ENCODE measurements at places on chromosomes 11 and 22. TPM values are rescaled to one million over a fixed set of nuclear protein-coding genes. Genes with fewer than 3 reads are reported as not detected.

MRGPRX3 gene
- polyA plus RNA-seq: not detected

TYMP gene
- 1.1 TPM for polyA plus RNA-seq

PRR5L gene
- 17.5 TPM for polyA plus RNA-seq

TRIM44 gene
- 79.0 TPM for polyA plus RNA-seq

HEPACAM gene
- polyA plus RNA-seq: 1.9 TPM

CCDC116 gene
- 0.91 TPM for polyA plus RNA-seq

DNA sequence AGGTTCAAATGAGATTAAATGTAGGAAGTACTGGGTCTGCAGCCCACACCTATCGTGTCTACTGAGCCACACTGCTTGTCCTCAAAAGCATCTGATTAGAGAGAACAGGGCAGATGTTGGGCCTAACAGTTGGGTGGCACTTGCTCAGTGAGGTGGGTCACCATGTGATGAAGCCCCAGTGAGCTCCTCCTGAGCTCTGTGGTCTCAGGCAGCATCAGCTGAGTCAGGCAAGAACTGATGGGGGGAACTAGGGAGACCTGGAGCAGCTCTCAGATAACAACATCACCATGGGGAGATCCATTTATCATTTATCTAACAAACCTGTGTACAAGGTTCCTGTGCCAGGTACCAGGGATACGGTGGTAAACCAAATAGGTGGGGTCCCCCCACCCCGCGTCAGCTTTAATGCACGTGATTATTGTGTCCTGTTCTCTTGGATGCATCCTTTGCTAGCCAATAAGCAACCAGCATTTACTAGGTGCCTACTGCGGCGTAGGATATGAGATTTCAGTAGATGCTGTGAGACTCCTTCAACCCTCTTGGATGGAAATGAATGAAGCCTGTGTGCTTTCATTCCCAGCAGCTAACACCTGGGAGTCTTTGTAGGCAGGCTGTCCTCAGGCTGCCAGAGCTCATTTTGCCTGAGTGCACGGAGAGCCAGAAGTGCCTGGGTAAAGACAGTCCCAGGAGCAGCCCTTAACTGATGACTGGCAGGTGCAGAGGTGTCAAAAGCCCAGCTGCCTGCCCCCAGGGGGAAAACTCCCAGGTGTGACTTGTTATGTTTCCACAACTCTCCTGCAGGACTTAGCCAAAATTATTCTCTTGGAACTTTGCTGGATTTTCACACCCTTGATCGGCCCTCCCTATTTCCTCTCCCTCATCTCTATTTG, 73.6 kb upstream of the NARS2 start:
- no peak for DNase-seq

DNA sequence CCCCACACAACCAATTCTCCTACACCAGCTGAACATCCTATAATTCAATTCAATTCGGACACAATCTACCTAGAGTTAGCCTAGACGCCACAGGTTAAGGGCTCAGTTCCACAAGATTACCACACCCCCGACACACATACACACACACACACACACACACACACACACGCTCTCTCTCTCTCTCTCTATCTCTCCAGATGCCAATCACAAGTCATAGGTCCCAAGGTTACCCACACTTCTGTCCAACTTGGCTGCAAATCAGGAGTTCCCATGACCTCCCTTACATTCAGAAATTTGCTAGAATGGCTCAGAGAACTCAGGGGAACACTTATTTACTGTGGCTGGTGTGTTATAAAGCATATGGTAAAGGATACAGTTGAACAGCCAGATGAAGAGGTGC, 204.0 kb downstream of the DBX1 start:
- no peak for DNase-seq

- no peak for DNase-seq
These were observed 13.6 kb downstream of the DGCR8 start for GRCh38 chr22:20093418-20094196.

DNA sequence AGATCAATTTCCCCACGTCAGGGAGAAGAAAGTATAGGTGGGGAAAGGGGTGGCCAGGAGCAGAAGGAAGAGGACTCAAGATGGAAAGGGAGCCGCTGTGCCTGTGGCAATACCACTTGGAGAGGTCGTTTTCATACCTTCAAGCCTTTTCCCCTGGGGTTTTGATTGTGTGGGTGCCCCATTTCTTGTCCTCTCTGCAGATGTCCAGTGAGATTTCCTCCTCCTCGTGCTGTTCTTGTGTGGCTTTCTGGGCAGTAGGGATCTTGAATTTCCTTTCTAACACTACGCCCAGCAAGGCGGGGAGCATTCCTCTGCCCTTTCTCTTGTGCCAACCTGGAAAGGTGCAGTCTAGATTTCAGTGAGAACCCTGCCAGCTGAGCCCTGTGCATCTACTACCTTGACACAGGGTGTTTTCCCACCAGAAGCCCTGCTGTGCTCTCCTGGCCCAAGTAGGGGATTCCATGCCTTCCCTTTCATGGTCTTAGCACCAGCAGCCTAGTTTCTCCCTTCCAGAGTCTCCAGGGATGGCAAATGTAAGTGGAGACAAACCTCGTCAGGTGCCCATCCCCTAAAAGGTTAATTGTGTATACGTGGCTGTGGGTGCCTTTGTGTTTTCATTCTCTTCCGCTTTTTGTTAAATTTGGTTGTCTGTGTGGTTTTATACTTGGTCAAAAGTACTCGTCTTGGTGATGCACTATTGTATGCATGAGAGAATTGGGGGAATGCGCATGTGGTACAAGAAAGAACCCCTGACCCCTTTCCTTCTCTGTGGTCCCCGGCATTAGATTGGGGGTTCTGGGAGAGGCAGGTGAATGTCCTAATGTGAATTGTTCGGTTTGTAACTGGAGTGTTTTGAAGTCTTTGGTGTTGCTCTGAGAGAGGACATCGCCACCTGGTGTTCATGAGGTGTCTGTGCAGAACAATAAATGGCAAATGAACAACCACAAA, 71.4 kb upstream of the MPEG1 start:
- DNase-seq: peak; percentile 8

DNA sequence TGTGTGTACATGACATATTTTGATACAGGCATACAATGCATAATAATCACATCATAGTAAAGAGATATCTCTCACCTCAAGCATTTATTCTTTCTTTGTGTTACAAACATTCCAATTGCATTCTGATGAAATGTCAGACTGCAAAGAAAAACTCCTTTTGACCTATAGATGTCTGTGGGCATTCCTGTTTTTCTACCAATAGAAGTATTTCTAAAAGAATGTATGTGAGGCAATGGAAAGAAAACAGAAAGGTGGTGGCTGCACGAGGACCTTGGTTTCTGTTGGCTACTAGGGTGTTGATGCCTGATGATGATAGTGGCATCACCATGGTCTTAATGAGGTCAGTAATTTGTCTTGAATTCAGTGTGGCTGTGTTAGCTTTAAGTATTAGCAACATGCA, 137.0 kb upstream of the ANO3 start:
- DNase-seq: no peak

DNA sequence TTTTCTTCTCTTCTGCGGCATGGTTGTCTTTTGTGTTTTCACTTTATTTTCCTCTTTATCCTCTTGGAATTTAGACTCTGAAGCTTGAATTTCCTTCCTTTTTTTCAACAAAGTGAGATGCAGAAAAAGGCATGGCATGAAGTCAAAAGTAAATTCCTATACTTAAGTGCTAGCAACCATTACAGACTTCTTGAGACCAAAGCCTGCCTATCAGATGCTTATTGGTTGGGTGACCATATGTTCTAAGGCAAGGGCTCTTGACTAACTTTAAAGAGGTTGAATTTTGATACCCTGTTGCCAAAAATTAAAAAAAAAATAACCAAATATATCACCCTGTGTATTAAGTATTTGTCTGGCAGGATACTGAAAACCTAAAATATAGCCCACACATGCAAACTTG, 237.4 kb downstream of the TMEM135 start:
- DNase-seq: no peak

DNA sequence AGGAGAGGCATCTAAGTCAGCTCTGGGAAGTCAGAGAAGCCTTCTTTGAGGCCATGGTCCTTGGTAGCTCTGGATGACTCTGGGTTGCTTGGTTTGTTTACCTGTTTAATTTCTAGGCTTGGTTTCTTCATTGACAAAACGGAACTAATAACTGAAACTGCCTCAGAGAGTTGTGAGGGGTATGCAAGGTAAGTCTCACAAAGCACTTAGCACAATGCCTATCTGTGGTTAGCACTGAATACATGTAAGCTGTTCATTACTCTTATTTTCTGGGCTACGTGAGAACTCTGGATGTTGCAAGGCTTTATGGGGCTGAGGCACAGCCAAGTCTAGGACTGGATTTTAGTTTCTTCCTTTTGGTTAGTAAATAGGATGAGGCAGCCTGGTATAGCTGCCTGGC, 225.8 kb upstream of the NCAM1 start:
- DNase-seq: no peak

GRCh38 chr11:134975866-134976376, 563.9 kb upstream of the B3GAT1 start:
- DNase-seq: no peak

- DNase-seq: no peak
These were observed 12.9 kb downstream of the OLFML1 start for GRCh38 chr11:7498193-7498592.

GRCh38 chr11:68962527-68963250, 18.1 kb downstream of the MRGPRD start:
- no peak for DNase-seq

- DNase-seq: no peak
These were observed 2.3 kb upstream of the USP28 start for GRCh38 chr11:113877670-113878055.

DNA sequence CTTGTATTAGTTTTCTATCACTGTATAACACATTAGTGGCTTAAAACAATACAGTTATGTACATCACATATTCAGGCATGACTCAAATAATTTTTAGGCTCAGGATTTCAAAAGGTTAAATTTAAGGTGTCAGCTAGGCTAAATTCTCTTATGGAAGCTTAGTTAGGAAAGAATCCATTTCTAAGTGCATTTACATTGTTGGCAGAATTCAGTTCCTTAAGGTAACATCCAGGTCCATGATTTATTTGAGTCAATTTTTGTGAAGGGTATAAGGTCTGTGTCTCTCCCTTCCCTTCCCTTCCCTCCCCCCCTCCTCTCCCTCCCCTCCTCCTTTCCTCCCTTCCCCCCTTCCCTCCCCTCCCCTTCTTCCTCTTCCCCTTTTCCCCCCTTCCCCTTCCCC, 399.0 kb upstream of the CNTN5 start:
- DNase-seq: no peak

GRCh38 chr22:37930952-37931440, 22.4 kb downstream of the C22orf23 start:
- DNase-seq: no peak

DNA sequence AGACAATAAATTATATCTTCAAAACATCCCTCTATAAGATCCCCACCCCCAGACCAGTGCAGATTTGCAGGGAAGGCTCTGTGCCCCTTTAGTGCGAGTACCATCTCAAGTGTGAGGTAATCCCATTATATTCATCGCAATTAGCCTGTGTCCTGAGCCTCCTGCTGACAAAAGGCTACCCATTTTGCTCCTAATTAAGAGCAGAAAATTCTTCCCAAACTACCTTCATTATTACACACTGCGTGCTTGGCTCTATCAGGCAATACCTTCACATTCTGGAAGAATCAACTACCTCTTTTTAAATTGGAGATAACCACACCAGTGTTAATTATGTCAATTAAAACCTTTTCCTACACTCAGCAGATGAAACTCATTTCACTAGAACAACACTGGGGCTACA, 1133.4 kb upstream of the CCDC90B start:
- no peak for DNase-seq

DNA sequence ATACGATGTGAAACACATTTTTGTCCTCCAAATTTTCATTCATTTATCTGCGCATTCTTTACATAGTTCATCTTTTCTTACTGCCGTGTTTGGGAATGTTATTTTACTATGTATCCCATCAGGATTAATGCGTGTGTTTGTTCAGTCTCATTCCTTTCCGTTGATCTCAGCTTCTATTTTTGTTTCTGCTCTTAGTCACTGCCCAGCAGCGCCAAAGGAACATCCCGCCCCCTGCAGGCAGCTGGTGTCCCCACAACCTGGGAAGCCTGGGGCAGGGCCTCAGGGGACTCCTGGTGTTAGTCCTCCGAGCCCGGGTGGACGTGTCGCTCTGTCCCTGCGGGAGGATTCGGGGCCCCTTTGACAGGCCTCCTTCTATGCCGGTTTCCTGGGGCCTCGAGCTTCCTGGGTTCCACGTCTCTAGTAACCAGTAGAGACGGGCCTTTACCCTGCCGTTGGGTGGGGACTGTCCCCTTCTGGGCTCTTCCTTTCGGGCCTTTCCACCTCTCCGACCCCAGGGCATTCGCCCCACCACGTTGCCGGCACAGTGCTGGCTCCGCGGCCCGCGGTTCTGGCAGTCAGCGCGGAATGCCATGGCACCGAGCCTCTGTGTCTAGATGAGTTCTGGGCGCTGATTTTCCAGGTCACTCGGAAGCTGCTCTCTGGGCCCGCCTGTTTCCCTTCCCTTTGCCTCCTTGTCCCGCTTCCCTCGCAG, 39.8 kb downstream of the WEE1 start:
- peak; percentile 94 for DNase-seq

- no peak for DNase-seq
These were observed at the start of gene CHRM4 for GRCh38 chr11:46391578-46392420. CHRM4 (minus strand) TSS chr11:46391776; CDS start chr11:46386557, 5,219 bp downstream.

- DNase-seq: no peak
These were observed 54.7 kb upstream of the LYVE1 start for GRCh38 chr11:10622957-10623791.

DNA sequence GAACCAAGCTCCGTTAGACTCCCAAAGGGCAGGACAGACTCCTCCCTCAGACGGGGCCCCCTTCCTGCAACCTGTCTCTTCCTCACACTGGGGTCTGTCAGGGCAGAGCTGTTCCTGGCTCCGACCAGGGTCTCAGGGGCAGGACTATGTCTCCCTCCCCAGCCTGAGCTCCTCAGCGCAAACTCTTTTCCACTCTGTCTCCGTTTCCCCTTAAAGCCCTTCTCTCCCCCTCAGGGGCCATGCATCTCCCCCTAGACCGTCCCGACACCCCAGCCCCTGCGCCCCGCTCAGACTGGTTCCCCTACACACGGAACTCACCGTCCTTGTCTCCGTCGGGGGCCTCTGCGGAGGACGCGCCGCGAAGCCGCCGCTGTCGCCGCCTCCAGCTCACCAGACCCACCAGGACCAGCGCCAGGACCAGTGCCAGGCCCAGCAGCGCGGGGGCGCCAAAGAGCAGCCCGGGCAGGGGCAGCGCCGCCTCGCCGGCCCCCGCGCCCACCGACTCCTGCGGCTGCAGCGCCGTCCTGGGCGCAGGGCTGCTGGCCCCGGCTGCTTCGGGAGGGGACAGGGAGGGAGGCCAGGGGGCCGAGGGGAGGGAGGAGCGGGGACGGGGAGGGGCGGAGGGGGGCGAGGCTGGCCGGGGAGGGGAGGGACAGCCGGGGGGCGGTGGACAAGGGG, 684 bp downstream of the TNFRSF13C start:
- DNase-seq: no peak

DNA sequence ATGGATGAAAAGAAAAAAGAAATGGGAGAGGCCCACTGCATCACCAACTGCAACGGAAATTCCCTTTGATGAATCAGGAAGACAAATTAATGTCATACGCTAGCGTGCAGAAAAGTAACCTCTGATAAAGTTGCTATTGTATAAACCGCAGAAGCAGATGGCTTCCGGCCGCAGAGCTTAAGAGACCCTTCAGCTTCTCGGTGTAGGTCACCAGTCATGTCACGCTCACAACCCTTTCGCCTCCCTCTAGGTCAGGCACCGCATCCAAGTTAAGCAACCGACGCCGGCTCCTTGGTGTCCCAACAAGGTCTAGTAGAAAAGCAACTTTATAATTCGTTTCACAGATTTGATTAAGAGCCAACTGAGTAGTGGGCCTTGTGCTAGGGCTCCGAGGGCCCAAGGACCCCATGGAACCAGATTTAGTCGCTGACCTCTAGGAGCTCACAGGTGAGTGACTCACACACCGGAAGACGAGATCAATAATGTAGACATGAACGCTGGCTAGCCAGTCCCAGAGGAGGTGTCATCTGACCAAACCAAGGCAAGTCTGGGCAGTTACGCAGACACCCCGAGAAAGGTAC, 1.2 kb upstream of the ZFP91 start:
- no peak for DNase-seq
